ENCODE measurements at places on chromosomes 2 and 18. TPM values are rescaled to one million over a fixed set of nuclear protein-coding genes. Genes with fewer than 3 reads are reported as not detected.
A peak's percentile ranks its signal among the peaks of the same experiment; 100 is the strongest.

PLEKHH2 gene
- polyA plus RNA-seq = 6.9 TPM

DNA sequence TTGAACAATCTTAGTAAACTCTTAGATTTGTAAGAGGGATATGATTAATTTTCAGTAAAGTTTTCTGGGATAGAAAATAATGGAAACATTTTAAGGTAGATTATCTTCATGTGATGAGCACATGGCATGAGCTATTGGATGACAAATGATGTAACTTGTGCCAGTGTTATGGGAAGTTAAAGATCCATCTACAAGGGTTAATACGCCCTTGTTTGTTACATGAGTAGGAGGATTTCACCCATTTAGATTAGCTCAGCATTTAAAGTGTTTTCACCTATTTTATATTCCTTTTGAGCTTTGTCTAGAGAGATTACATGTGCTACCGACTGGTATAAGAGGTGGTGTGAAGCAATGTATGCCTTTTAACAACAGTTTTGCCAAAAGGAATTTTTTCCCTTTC is 5.6 kb downstream of the CLIP4 start:
- no peaks in the 10 kb centered on the region for H3K27me3 ChIP-seq
- no peak for DNase-seq
- H3K4me3 ChIP-seq = no peak overlapping the region
- peaks cover 2% of the 10 kb centered on the region for H3K36me3 ChIP-seq

- DNase-seq = no peak
- H3K36me3 ChIP-seq = no peaks in the 10 kb centered on the region
- peak overlapping the region; percentile 30 for H3K27ac ChIP-seq
These were observed 18.7 kb downstream of the ELAC1 start for GRCh38 chr18:50986360-50987087.

DNA sequence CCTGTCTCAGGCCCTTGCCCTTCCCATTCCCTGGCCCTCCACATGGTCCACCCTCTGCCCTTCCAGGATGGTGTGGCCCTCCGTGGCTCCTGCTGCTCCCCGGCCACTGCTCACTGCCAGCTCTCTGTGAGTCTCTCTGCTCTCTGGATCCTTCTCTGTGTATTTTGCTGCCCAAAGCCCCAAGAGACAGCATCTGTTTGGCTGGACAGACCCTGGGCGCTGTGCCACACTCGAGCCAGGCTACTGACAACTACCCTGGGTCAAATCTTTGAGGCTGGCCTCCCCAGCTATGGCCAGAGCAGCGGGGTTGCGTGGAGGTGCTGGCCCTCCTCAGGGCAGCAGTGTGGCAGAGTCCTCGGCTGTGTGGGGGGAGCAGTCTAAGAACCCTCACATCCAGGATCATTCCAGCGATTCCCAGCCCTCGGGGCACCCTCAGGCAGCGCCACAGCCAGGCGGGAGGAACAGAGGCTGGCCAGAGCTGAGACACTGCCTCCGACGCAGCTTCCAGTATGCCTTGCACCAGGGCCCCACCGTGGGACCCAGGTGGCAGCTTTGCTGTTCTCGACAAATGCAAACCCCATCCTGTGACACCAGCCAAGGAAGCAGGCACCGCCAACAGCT is 139.4 kb upstream of the GLI2 start:
- no peak overlapping the region for H3K27ac ChIP-seq
- no peak overlapping the region for H3K4me3 ChIP-seq
- H3K4me1 ChIP-seq = peaks cover 3% of the 10 kb centered on the region
- no peak for DNase-seq
- H3K36me3 ChIP-seq = no peaks in the 10 kb centered on the region

GRCh38 chr2:72367530-72368225 is 220.0 kb upstream of the CYP26B1 start:
- no peak overlapping the region for H3K27ac ChIP-seq
- H3K27me3 ChIP-seq = no peaks in the 10 kb centered on the region
- no peaks in the 10 kb centered on the region for H3K36me3 ChIP-seq
- peak; percentile 88 for DNase-seq
- H3K4me3 ChIP-seq = no peak overlapping the region

- H3K36me3 ChIP-seq = no peaks in the 10 kb centered on the region
- no peaks in the 10 kb centered on the region for H3K27me3 ChIP-seq
- no peak overlapping the region for H3K4me3 ChIP-seq
- peaks cover 21% of the 10 kb centered on the region for H3K4me1 ChIP-seq
- peak; percentile 12 for DNase-seq
- H3K27ac ChIP-seq = no peak overlapping the region
These were observed 37.2 kb upstream of the SNED1 start for GRCh38 chr2:240960971-240961876.

DNA sequence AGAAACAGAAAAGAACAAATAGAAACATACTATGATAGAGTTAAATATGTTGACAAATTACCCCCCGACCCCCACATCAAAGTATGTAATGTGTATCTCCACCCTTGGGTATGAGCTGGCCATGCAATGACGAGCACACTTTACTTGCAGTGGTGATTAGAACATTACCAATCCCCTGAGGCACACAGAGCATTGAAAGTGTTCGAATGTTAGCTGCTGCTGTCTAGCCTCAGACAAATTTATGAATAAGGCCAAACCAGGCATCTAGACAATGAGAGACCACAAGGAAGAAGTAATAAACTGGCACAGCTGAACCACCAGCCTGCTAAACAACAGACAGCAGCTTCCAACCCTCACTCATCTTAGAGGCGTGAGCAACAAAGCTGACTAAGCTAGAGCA is 380.5 kb downstream of the DSEL start:
- no peak overlapping the region for H3K4me3 ChIP-seq
- no peaks in the 10 kb centered on the region for H3K4me1 ChIP-seq
- H3K36me3 ChIP-seq = no peaks in the 10 kb centered on the region
- no peak for DNase-seq
- no peaks in the 10 kb centered on the region for H3K27me3 ChIP-seq
- no peak overlapping the region for H3K27ac ChIP-seq
